Right cardiac atrium (tissue), 5 donors: ENCODE measurements at places on chromosomes 12 and 14.

DNA sequence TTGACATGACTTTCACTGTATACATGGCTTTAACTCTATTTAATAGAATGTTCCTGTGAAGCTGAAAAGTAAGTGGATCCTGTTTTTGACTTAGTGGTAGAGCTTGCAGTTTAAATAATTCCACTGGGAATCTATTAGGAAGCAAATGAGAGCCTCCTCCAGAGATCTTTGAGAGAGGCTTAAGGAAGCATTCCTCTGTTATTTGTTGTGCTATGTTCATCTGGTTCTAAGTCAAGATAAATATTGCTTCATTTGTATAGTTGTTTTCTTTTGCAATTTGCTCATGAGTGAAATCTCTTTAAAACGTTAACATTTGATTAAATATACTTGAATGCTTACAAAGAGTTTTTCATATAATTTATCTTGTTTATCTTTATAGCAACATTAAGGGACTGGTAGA lies 70.4 kb downstream of the TMTC2 start:
- DNase-seq = no peak

DNA sequence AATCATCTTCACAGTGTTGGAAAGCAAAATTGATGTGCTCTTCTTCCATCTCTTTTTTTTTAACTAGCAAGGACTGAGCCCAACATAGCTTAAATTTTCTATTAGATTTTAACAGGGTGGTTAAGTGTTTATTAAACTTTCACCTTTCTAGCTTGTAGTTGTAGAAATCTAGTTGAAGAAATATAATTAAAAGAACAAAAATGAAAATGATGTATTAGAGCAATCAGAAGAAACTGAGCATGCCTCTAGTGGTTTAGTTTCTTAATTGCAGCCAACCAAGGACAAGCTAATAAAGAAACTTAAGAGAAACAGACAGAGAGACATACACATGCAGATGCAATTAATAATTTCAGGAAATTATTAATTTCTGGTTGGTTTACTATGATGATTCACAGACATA lies 673.0 kb upstream of the LMO3 start:
- DNase-seq = no peak

DNA sequence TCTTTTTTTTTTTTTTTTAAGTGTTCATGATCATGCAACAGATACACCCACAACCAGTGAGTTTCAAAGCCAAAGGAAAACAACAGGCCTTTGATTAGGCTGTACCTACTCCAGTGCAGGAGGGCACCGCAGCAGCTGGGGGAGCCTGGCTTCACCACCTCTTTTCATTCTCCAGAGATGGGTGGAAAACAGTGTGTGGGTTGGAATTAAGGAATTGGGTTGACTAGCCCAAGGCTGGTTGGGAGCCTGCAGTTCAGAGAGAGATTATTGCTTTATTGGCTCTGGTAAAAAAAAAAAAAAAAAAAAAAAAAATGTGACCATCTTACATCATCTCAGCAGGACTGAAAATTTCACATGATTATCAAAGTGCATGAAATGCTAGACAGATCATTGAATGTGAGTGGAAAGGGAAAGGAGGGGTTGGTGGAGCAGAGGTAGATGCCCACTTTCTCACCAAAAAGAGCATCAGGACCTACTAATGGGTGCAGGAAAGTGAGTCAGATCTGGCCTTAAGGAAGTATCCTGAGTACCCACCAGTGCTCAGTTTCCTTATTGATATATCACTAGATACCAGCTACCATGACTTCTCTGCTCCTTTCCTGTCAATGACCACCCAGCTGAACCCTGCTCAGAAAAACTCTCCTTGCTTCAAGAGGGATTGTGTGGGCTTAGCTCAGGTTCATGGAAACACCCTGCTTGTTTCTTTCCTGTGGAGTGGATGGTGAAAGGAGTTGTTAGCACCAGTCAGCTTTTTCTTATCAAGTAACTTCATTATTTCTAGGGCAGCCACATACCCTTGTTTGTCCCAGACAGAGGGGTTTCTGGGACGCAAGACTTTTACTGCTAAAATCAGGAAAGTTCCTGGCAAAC lies 54.8 kb upstream of the DYRK2 start:
- no peak for DNase-seq

DNA sequence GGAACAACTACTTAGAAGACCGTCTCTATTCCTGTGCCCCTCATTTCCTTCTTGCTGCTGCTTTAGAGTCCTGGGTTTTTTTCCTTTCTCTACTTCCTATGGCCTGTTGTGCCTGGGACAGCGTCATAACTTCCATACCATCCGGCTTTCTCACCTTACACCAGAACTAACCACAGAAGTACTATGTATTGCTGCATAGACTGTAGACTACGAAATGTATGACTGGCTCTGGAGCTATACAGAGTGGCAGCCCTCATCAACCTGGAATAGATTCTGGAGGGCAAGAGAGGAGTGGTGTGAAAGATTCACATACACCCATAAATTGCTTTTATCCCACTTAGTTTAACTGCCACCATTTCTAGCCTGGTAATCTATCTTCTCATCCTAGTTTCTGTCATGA lies 16.9 kb upstream of the SRP54 start:
- no peak for DNase-seq

- no peak for DNase-seq
These were observed 347.4 kb upstream of the PRICKLE1 start for GRCh38 chr12:42936991-42937390.

DNA sequence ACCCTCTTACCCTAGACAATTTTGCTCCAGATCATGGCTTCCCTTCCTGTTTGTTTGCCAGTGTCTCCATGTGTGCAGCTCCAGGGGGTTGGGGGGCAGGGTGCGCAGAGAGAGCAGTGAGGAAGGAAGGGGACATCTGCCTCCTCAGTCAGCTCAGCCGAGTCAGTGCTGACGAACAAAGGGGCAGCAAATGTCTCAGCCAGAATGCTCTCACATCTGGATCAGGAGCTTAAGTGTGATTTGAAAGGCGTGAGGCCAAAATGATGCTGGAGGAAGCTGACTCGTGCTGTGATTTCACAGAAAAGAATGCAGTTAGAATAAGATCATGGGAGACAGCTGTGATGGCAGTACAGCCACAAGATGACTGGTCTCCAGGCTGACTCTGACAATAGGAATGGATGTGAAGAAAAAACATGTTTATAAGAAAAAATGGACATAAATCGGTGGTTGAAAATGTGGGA lies 27.1 kb upstream of the CDK17 start:
- DNase-seq = peak; percentile 67

DNA sequence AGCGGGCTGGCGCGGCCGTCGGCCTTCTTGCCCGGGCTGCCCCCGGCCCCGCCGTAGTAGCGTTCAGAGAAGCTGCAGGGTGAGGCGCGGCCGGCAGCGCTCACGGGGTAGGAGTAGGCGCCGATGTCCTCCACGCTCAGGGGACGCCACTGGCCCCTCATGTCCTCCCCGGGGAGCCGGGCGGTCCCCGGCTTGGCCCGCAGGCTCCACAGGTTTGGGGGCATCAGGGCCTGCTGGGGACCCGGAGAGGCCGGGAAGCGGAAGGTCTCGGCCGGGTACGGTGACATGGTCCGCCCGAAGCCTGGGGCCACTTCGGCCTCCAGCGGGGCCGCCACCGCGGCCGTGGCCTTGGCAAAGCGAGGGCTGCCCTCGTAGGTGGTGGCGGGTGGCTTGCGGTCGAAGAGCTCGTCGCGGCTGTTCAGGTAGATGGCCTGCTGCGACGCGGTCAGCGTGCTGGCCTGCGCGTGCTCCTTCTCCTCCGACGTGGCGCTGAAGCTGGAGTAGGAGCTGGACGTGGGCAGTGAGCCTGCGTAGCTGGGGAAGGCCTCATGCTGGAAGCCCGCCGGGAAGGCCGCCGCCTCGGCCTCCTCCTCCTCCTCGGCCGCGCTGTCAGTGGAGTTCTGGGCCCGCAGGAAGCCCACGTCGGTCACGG lies 48.7 kb downstream of the BEGAIN start:
- peak; percentile 40 for DNase-seq

DNA sequence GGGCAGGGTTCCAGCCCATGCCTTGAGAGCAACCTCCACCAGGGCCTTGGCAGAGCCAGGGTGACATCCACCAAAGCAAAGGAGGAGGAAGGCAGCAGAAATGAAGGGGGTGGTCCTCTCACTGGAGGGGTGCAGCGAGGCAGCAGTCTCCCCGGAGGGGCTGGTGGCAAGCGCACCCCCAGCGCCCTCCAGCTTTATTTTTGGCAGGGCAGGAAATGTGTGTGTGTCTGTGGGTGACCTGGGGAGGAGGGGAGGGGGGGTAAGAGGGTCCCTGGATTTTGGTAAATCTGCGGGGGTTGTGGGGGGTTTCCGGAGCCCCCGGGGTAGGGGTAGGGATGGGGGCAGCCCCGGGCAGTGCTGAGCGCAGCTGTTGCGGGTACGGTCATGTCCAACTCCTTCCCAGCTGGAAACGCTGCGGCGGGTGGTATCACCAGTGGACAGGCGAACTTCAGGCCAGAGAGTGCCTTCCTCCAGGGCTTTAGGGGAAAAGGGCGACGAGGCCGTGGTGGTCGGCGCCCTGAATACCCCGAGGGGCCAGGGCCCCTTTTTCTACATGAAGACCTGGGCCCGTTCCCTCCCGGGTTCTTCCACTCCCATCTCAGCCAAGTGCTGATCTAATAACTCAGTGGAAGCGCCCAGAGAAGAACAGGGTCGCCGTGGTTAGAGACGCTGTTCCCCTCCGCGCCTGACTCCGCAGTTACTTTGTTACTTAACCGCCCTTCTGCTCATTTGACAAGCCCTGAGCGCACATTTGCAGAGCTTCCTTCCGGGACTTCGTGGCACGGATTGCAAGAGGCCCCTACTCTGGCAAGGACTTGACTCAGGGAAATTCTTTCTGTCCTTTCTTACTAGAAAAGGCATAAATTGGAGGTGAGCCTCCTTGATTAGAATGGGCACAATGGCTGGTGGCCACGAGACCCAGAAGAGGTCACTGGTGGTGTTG lies 55.2 kb downstream of the FOS start:
- DNase-seq = peak; percentile 62

- DNase-seq = no peak
These were observed 160.4 kb upstream of the NOS1 start for GRCh38 chr12:117521867-117522266.

GRCh38 chr14:95535226-95536021 lies 574 bp downstream of the GLRX5 start:
- DNase-seq = no peak

DNA sequence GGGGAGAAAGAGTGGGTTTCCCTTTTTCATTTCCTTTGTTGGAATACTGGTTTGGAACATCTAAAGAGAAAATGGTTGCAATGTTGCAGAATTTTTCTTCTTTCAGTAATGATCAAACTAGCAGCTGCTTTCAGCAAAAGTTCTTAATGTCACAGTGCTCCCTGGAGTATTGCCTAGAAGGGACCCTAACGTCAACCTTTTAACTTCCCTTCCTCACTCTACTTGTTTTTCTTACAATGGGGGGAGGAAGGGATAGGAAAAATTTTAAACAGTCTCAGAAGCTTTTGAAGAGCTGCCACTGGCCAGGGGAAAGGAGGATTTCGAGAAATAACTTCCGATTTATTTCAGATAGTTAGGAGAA lies 521.8 kb downstream of the MED13L start:
- DNase-seq = no peak

- peak; percentile 65 for DNase-seq
These were observed 1.4 kb downstream of the PCK2 start for GRCh38 chr14:24095271-24096068.

- no peak for DNase-seq
These were observed 98.9 kb downstream of the PRKCH start for GRCh38 chr14:61420326-61420725.

- DNase-seq = no peak
These were observed 67.1 kb downstream of the IFNG-AS1 start for GRCh38 chr12:68056300-68056699.

- DNase-seq = no peak
These were observed 2.8 kb upstream of the FOXG1 start for GRCh38 chr14:28763751-28764256.

GRCh38 chr14:93271111-93271510 lies 61.7 kb downstream of the BTBD7 start:
- no peak for DNase-seq

DNA sequence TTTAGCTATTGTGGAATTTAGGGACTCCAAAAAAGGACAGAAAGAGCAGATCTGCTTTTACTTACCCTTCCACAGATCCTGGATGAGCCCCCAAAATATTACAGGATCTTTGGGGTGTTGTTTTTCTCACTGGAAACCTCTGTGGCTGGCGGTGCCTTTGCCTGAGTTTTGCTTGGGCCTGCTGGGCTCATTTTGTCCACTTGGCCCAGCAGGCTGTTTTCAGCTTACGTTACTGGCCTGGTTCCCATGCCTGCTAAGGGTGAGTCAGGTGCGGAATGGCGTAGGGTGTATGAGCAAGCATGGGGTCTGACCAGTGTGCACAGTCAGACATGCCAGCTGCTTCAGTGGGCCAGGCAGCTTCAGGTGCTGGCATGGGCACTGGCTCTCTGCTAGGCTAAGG lies 45.8 kb downstream of the HSD17B6 start:
- DNase-seq = no peak

GRCh38 chr12:28742791-28743190 lies 406.3 kb upstream of the FAR2 start:
- no peak for DNase-seq

- peak; percentile 64 for DNase-seq
These were observed 21.4 kb downstream of the ACVR1B start for GRCh38 chr12:51972849-51973273.

GRCh38 chr12:57127726-57128518 lies at the start of gene LRP1:
Gene LRP1, plus strand, starts transcription at chr12:57128483. Its CDS starts 482 bp downstream, at chr12:57128965.
- DNase-seq = peak; percentile 94

DNA sequence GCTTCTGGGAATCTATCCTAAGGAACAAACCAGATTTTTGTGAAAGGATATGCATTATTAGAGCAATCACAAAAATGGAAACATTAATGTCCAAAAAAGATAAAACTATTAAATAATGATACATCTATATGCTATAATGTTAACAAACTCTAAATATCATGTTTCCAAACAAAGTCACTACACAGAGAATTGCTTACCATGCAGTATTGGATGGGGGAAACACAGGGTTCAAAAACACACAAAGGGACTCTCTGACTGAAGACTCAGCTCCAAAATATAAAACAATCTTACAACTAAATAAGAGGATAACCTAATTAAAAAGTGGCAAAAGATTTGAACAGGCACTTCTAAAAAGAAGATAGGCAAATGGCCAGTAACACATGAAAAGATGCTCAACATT lies 304.2 kb downstream of the DPF3 start:
- no peak for DNase-seq

- DNase-seq = no peak
These were observed 81.6 kb downstream of the PHETA1 start for GRCh38 chr12:111287125-111287900.

GRCh38 chr12:48349471-48349870 lies 1.2 kb downstream of the ZNF641 start:
- peak; percentile 83 for DNase-seq
